Fibroblast of skin of back (primary cell): ENCODE measurements at places on chromosomes 1 and 21.

- DNase-seq, result no peak
Observed at GRCh38 chr21:45575304-45575992, 33.2 kb upstream of the SLC19A1 start.

- no peak for DNase-seq
Observed at GRCh38 chr1:230865062-230865817, 3.1 kb downstream of the C1orf198 start.

GRCh38 chr1:100178091-100178490, at the start of gene LRRC39:
LRRC39 (minus strand) TSS chr1:100178256; CDS start chr1:100168516, 9,740 bp downstream.
- no peak for DNase-seq

- peak; percentile 6 for DNase-seq
Observed at GRCh38 chr1:204972426-204972825, 70.6 kb upstream of the CNTN2 start.
